ENCODE measurements at places on chromosomes 1 and 21.
A peak's percentile ranks its signal among the peaks of the same experiment; 100 is the strongest.

GRCh38 chr1:44237721-44238457, 24.6 kb downstream of the DMAP1 start:
- peak; percentile 62 for DNase-seq

- DNase-seq = no peak
These were observed 19.9 kb upstream of the EVI5 start for GRCh38 chr1:92804721-92805201.

GRCh38 chr21:25183577-25183976, 423.7 kb downstream of the MRPL39 start:
- DNase-seq = no peak

DNA sequence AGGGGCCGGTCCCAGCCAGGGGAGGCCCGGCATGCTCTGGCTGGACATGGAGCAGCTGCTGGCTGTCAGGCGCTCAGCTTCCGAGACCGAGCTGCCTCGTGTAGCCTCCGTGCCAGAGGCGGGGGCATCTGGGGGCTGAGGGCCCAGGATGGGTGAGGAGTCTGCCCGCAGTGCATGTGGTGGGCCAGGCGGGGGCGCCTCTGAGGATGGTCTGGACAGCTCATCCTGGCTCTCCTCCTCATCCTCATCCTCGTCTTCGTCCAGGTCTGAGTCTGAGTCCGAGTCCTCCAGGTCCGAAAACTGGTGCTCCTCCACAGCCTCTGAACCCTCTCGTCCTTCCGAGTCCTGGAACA, 28.9 kb upstream of the EDN2 start:
- DNase-seq = no peak

- no peak for DNase-seq
These were observed 4.4 kb downstream of the CLDN19 start for GRCh38 chr1:42735477-42736105.

GRCh38 chr1:90821152-90821787, 104.2 kb upstream of the BARHL2 start:
- no peak for DNase-seq

GRCh38 chr1:66733348-66734017, 18.8 kb upstream of the DYNLT5 start:
- DNase-seq = no peak

DNA sequence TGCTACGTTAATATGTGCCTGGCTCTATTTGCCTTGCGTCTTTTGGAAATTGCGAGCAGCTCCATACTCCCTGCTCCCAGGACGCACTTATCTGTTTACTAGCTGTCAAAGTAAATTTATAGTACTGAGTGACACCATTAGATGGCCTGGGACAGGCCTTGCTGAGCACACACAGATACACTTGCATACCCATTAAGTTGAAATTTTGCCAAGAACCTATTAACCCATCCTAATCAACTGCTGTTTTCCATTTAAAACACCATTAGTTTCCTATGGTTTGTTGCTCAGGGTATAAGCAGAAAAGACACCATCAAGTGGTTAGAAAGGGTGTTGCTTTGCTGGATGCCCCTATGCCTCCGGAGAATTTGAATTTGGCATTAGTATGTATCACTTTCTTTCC, 187.3 kb downstream of the SLC44A5 start:
- DNase-seq = no peak

- no peak for DNase-seq
These were observed 152.0 kb downstream of the COQ8A start for GRCh38 chr1:227092069-227092468.

DNA sequence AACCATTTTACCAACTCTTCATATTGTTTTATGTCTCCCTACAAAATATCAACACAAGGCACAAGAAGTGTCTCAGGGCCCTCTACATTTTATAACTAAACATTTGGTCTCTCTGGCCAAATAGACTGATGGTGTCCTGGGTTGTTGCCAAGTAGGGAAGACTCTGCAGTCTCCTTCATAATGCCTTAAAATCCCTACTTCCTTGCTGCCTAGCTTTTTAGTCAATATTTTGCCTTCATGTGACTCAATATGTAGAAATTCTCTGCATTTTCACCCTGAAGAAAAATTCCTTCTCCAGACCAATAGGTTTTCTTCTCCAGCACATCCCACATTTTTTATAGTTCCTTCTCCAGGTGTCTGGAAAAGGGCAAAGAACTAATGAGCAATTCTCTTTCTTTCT, 72.6 kb upstream of the IPO9 start:
- no peak for DNase-seq
